Hematopoietic multipotent progenitor cell treated with erythropoietin and hydrocortisone succinate and interleukin-3 and kit ligand, for 4 days (in vitro differentiated cells): ENCODE measurements at places on chromosomes 3 and 15.
A peak's percentile ranks its signal among the peaks of the same experiment; 100 is the strongest.

DNA sequence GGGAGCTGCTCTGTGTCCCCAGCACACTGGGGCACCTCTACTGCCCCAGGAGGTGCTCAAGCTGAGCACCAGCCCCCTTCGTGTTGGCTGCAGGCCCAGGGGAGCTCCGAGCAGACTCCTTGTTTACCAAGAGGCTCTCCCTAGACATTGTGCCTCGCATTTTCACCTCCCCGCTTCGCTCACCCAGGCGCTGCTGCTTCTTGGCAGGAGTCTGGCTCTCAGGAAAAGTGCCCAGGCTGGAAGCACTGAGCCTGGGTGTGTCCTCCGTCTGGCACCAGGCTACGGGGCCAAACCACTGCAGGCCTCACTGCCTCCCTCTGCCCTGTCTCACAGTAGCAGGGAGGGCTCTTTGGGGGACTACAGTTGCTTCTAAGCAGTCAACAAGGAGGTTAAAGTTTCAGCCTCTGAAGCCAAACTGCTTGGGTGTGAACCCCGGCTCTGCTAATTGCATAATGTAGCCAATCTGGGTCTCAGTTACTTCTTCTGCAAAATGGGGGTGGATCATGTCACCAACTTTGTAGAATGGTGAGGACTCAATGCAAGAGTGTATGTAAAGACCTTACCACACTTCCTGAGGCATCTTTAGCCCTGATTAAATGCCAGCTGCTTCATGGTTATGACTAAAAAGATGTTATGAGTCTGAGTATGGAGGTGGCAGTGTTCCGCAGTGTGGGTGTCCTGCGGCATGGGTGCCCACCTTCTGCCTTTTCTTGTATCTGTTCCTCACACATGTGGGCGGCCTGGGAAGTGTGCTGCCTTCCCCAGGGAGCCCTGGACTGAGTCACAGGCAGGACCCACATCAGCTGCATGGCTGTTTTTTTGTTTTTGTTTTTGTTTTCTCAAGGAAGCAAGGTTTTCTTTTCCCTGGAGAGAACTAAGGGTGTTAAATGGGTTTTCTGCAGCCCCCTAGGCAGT lies 88.9 kb downstream of the CLSTN2 start:
- no peak for DNase-seq

DNA sequence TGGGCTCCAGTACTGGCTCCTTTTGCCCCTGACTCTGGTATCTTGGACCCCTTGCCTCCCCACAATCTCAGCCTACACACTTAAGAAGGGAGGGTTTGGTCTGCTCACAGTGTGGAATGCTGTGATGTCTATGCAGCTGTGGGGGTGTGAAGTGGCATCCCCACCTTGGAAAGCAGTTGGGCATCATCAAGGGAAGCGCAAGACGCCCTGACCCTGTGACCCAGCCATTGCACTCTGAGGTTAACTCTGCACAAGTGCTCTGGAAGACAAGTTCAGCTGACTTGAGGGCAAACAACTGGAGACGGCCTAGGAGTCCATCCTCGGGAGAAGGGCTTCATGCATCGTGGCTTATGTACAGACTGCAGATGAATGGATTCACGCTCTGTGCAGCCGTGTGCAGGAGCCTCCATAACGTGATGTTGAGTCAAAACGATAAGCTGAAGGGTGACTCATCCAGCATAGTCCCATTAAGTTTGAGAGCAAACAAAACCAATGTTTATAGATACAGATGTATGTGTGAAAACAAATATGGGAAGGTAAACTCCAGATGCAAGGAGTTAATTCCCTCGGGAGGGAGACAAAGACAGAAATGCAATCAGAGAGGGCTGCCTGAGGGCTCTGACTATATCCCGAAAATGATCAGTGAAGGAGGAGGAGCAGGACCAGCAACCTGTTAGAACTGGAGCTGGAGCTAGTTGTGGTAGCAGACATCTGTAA lies 86.8 kb downstream of the LSM3 start:
- no peak for DNase-seq

DNA sequence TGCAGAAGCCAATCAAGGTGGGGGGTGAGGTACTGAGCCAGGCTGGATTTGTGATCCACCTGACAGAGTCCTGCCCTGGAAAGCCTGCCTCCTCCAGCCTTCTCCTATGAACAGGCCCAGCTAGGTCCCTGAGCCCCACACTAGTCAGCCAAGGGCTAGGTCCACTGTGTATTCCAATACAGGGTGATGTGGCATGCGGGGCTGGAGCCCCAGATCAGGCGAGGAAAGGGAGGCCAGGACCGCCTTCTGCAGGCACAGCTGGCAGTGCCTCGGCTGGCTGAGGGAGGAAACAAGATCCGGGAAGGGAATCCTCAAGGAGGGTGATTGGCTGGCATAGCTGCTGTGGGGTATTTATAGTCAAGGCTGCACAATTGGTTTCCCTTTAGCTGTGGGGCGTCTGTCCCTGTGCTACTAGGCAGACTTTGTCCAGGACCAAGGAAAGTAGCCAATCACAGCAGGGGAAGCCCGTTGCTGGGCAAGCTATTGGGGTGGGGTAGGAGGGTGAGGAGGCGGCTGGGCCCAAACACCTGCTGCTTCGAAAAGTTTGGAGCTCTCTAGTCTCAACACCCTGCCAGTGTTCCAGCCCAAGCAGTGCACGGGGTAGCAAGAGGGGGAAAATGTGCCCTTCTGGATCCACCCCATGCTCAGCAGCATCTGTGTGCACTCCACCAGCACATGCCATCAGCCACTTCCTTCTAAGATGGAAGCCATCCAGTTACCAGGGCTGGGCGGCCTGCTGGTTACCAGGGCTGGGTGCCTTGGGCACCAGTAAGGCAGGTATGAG lies 5.9 kb downstream of the KY start:
- no peak for DNase-seq

GRCh38 chr15:98381446-98381845 lies 266.9 kb upstream of the IGF1R start:
- no peak for DNase-seq

- DNase-seq = no peak
Observed at GRCh38 chr3:57130571-57131209, 34.5 kb downstream of the IL17RD start.

GRCh38 chr15:77818484-77819047 lies 185.9 kb upstream of the LINGO1 start:
- no peak for DNase-seq

DNA sequence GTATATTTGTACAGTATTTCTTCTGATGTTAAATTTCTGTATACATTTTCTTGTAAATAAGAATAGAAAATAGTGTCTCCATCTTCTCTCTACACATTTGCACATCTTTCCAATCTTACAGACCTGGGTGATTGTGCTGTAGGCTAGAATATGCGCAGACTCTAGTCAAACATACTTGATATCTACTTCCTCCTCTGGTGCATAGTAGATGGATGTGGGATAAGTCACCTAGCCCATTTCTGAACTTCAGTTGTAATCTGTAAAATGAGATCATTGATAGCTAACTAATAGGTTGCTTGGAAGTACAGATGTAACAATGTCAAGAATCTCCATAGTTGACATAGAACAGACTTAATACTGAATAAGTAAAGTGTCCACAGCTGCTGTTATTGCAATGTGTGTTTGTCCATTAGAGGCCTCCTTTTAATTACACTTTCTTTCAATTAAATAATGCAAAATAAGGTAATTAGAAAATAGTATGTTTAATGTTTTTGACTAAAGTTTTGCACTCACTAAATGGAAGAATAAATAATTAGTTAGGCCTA lies 46.7 kb downstream of the ALCAM start:
- DNase-seq = no peak

- no peak for DNase-seq
Observed at GRCh38 chr3:49799105-49799504, 568 bp downstream of the CDHR4 start.

DNA sequence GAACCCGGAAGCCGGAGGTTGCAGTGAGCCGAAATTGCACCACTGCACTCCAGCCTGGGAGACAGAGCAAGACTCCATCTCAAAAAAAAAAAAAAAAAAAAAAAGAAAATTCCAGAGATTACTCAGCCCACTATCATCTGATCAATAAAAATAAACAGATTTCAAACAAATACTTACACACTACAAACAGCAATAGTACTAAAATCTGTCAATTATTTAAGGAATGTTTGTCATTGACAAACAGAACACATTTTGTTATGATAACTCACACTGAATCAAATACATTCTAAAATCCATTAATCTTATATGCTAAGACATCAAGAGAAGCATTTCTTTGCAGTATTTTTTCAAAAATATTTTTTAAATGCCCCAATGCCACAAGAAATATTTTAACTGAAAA lies 7.6 kb downstream of the MYO9A start:
- no peak for DNase-seq

DNA sequence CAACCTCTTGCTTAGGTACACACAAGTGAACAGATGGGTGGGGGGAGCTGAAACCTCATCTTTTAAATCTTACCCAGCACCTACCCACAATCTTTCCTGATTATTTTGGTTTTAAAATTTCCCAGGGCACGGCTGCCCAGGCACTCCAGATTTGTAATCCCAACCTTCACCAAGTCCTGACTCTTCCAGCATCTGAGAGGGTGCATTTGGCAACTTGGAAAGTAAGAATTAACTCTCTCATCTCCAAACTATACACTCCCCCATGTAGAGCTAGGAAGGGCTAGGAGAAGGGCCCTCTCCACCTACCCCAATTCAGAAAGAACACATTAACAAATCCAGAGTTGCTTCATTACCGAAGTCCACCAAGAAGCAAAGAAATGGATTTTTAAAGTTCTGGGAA lies 41.7 kb upstream of the PRICKLE2 start:
- DNase-seq = no peak

DNA sequence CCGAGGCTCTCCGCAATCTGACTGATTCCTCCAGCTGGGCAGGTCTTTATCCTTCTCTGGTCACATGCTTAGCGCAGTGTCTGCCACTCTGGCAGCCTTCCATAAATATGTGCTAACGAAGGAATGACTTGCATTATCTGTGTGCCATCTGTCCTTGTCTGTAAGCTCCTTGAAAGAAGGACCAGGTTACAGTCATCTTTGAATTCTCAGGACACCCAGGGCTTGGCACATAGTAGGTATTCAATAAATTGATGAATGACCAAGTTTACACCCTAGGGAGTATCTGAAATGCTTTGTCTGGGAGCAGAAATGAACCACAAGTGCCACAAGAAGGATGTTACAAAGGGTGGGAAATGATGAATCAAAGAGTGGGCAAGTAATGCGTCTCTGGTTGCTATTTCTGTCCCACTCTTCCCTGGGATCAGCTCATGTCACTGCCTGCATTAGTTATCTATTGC lies 16.5 kb upstream of the FAM3D start:
- DNase-seq = peak; percentile 66

DNA sequence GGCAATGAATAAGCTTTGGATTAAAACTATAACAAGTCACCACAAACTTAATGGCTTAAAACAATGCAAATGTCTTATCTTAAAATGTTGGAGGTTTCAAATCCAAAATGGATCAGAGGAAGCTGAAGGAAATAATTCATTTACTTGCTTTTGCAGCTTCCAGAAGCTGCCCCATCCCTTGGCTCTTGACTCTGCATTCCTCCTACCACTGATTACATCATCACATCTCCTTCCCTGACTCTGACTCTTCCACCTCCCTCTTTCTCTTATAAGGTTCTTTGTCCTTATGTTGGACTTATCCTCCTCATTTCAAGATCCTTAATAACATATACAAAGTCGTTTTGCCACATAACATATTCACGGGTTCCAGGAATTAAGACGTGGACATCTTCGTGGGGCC lies 982.8 kb upstream of the ROBO1 start:
- no peak for DNase-seq

DNA sequence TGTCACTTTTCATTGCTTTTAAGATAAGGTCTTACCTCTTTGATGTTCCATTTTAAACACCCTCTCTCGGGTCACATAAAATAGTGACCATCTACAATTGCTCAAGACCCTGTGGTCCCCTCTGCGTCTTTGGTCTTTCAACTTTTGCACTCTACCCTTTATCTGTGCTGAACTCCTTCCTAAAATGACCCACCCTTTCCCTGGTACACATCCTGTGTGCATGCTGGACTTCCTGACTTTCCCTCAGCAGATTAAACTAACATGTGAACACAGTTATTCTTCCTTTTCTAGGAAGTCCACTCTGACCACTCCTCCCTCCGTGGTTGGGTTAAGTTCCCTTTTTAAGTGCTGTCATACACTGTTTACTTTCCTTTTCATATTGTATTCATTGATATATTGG lies 414.2 kb downstream of the GABRB3 start:
- DNase-seq = no peak

DNA sequence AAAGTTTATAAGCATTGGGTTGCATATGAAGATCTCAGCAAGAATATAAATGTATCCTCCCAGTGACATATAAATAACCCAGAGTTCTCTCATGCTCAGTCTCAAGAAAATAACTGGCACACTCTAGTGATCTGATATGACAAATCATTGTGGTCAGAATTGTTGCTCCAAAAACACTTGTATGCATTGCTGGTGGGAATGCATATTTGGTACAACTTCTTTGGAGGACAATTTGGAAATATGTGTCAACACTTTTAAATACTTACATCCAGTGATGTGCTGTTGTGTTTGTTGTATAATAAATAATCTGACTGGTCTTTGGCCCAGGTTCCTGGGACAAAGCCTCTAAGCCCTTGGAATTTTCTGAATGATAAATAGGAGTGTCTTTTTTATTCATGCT lies 66.7 kb upstream of the STT3B start:
- DNase-seq = peak; percentile 46

DNA sequence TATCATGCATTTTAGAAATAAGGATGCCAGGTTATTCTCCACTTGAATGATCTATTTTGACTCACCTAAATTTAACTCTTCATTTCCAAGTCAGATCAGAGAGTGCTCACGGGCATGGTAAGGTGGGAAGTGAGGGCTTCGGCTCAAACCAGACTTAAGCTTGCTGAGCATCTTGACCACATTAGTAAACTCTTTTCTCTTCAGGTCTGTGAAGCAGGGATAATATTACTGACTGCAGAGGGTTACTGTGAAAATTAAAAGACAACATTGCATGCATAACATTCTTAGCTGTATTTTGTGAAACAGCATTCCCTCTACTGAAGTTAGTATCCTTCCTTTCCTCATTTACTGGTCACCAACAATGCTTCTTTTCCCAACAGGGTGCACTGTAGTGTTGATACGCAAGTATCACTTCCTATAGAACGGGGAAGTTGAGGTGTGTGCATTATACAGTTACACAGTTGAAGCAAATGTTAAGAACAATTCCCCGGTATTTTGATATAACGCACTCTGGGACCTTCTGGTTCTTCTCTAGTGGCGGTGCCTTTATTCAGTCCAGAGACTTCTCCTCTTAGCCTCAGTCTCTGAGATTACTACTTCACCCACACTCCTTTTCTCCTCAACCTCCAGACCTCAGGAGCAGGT lies 74.1 kb upstream of the MNS1 start:
- DNase-seq = no peak

DNA sequence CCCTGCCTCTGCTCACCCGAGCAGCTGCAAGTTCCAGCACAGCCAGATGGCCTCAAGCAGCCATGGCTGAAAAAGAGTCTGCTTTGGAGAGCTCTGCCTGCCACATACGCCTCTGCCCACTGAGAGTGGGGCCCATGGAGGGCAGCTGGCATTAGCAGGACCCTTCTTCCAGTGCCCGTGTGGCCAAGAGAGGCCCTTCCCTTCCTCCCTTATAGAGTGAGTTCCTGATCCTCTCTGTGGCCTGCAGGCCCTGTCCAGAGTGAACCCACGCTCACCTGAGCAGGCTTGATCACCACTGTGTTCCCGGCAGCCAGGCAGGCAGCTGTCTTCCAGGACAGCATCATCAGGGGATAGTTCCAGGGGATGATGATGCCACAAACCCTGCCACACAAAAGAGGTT lies 41.4 kb upstream of the SLC41A3 start:
- no peak for DNase-seq
